Activated naive CD4-positive, alpha-beta T cell treated with anti-CD3 and anti-CD28 coated beads, Interleukin-2, amount 50 U/mL, for 72 hours (primary cell): ENCODE measurements at places on chromosomes 16 and 17.

DNA sequence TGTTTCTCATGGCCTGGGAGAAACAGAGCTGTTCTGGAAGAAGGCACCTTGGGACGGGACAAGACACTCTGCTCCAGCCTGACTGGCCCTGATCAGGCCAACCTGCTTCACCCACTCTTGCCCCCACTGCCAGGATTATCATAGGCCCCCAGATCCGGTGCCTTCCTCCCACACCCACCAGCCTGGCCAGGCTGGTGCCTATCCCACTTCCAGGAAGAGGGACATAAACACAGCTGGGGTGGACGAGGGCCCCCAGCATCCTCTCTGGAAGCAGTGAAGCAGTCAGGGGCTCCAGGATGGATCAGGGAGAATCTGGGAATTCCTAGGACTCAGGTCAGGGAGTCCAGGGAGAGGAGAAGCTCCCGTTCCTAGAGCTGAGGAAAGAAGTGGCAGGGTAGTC is 16.9 kb upstream of the ITGA3 start:
- no peak for DNase-seq

GRCh38 chr17:11302401-11303186 is 61.6 kb downstream of the SHISA6 start:
- DNase-seq = no peak

GRCh38 chr16:89827383-89828198 is 684 bp upstream of the SPIRE2 start:
- DNase-seq = no peak

- DNase-seq = peak; percentile 45
Measured at GRCh38 chr17:17495536-17496188, 533 bp downstream of the RASD1 start.
